ENCODE measurements at places on chromosomes 3 and 15.

GRCh38 chr3:105359098-105359762 lies 7.5 kb upstream of the ALCAM start:
- no peak for DNase-seq

- DNase-seq: no peak
Measured at GRCh38 chr3:142888481-142889211, at the start of gene PCOLCE2. TSS of gene PCOLCE2 (minus strand) at chr3:142889083. CDS start at chr3:142888896, 187 bp downstream.

DNA sequence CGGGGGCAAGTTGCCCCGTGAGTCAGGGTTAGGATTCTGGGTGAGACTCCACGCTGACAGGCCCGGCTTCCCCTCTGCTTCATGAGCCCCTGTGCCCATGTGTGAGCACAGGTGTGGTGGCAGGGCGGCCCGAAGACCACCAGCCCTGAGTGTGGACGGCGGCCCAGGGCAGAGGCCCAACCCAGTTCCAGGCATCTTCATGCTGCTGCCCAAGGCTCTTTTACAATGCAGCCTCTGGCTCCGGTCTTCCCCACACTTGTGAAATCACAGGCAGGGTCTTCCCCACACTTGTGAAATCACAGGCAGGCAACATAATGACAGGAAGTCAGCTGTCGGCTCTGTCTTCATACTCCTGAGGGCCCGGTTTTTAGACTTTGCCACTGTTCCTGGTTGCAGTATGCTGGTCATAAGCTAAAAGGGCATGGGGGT lies 78.8 kb downstream of the AAGAB start:
- no peak for DNase-seq

DNA sequence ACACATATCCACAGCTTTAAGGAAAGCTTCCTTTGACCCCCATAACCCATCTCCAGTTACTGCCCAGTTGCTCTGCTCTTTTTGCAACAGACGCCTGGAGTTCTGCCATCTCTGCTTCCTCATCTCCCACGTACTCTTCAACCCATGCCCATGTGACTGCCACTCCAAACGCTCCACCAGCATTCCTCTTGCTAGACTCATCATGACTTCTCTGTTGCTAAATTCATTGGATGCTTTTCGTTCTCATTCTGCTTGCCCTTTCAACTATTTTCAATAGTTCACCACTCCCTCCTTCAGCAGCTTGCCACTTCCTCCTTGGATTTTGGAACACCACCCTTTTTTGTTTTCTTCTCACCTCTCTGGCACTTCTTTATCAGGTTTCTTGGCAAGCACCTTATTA lies 2.7 kb upstream of the KNSTRN start:
- DNase-seq: no peak

DNA sequence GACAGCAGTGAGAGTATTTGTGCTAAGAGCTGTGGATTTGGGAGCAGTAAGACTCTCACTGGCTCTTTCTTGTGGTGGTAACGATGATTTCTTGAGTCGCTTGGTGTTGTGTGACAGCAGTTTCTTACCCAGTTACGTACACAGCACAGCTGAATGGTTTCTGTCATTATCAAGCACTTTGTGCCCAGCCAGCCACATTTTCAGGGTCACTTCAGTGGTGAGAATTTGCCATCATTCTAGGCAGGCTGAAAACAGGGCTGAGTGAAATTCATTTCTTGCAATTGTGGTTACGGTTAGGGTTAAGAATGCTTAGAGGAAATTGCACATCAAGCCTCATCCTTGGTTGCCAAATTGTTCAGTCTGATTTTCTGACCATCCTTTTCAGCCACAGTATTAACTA lies 130.1 kb downstream of the RYR3 start:
- DNase-seq: no peak

Measured in activated gamma-delta T cell treated with Interleukin-2 at 50 U/mL for 16 hours (primary cell).